ENCODE measurements at places on chromosomes 5 and 9. TPM values are rescaled to one million over a fixed set of nuclear protein-coding genes. Genes with fewer than 3 reads are reported as not detected.
A peak's percentile ranks its signal among the peaks of the same experiment; 100 is the strongest.

- peak overlapping the region; percentile 93 for H3K4me3 ChIP-seq
- no peaks in the 10 kb centered on the region for H3K36me3 ChIP-seq
- no peaks in the 10 kb centered on the region for H3K27me3 ChIP-seq
- peaks cover 18% of the 10 kb centered on the region for H3K4me1 ChIP-seq
- H3K27ac ChIP-seq, result peak overlapping the region; percentile 99
- no peak for DNase-seq
Observed at GRCh38 chr5:95959888-95960666, 1.6 kb downstream of the ELL2 start.

GRCh38 chr9:132840980-132841379 lies 37.1 kb downstream of the AK8 start:
- H3K4me1 ChIP-seq, result no peaks in the 10 kb centered on the region
- no peak for DNase-seq
- no peak overlapping the region for H3K27ac ChIP-seq

- DNase-seq, result no peak
- H3K27me3 ChIP-seq, result no peaks in the 10 kb centered on the region
- H3K4me3 ChIP-seq, result no peak overlapping the region
- no peak overlapping the region for H3K27ac ChIP-seq
- H3K36me3 ChIP-seq, result no peaks in the 10 kb centered on the region
- H3K4me1 ChIP-seq, result peaks cover 15% of the 10 kb centered on the region
Observed at GRCh38 chr9:126788634-126789349, 16.0 kb upstream of the ZBTB43 start.

GRCh38 chr5:135487037-135487395 lies 34.9 kb upstream of the TIFAB start:
- peaks cover 2% of the 10 kb centered on the region for H3K4me1 ChIP-seq
- H3K4me3 ChIP-seq, result no peak overlapping the region
- H3K27me3 ChIP-seq, result peaks cover 2% of the 10 kb centered on the region

DNA sequence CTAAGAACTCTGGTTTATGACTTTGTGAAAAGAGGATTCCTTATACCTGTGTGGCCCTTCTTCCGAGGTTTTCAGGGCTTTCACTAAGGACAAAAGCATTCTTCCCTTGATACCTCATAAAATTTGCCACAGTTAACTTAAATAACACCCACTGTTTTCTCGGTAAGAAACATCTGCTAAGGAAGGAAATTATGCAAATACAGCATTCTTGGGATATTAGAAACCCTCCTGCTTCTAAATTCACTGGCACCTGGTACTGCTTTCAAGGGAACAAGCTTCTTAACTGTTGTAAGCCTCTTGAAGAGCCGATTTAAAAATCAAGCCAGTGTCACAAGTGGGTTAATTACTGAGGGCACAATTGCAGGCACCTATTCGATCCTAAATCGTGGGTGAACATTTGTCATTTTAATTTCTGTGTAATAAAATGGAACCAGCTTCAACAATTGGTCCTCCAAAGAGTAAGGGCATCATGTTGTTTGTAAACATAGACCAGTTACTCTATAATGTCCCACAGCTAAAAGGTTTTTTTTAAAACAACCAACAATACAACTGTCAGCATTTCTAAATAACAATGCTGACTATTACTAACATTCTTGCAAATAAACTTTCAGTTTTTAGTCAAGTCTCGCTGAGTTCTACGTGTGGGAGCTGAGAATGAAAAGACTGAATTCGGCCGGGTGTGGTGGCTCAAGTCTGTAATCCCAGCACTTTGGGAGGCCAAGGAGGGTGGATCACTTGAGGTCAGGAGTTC lies 26.6 kb downstream of the AK3 start:
- H3K4me3 ChIP-seq, result no peak overlapping the region
- H3K36me3 ChIP-seq, result peaks cover 58% of the 10 kb centered on the region
- no peak overlapping the region for H3K27ac ChIP-seq

Gene MRPL36
- total RNA-seq, result 29.2 TPM

- no peaks in the 10 kb centered on the region for H3K36me3 ChIP-seq
- no peak overlapping the region for H3K4me3 ChIP-seq
- DNase-seq, result no peak
- no peak overlapping the region for H3K27ac ChIP-seq
- H3K4me1 ChIP-seq, result no peaks in the 10 kb centered on the region
- H3K27me3 ChIP-seq, result peaks cover 3% of the 10 kb centered on the region
Observed at GRCh38 chr9:79369676-79370075, 202.1 kb upstream of the TLE4 start.

GRCh38 chr5:96868603-96869371 lies 7.5 kb upstream of the ERAP2 start:
- no peak overlapping the region for H3K27ac ChIP-seq
- H3K27me3 ChIP-seq, result no peaks in the 10 kb centered on the region
- peaks cover 2% of the 10 kb centered on the region for H3K4me1 ChIP-seq
- no peaks in the 10 kb centered on the region for H3K36me3 ChIP-seq

DNA sequence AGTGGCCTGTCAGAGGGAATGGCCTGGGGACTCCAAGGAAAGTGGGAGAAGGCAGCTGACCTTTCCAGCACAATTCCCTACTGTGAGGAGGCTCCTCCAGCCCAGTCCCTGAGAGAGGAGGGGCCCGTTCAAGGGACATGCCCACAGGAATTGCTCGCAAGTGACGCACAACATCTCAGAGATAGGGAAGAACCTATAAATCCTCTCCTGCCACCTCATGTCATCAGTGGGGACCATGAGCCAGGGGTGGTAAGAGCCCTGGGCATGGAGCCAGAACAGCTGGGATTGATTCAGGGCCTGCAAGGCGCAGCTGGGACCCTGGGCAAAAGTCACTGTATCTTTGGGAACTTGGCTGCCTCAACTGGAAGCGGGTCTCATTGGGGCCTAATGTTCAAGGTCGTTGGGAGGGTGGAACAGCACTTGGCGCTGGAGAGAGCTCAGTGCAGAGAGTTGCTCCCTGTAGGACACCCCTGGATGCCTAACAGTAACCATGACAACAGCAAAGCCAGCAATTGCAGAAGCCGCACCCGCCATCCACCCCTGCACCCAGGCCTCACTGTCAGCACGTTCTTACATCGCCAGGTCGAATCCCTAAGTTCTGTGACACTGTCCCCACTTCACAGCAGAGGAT lies 41.3 kb upstream of the ORM1 start:
- H3K4me1 ChIP-seq, result no peaks in the 10 kb centered on the region
- no peak overlapping the region for H3K27ac ChIP-seq
- H3K36me3 ChIP-seq, result peaks cover 10% of the 10 kb centered on the region
- DNase-seq, result no peak

GRCh38 chr5:140145818-140146522 lies 20.2 kb downstream of the IGIP start:
- H3K27ac ChIP-seq, result no peak overlapping the region
- H3K36me3 ChIP-seq, result no peaks in the 10 kb centered on the region
- peak overlapping the region; percentile 36 for H3K4me3 ChIP-seq
- DNase-seq, result peak; percentile 61
- peaks cover 11% of the 10 kb centered on the region for H3K4me1 ChIP-seq
- no peaks in the 10 kb centered on the region for H3K27me3 ChIP-seq

GRCh38 chr5:123036391-123037103 lies at the start of gene PPIC:
TSS of gene PPIC (minus strand) at chr5:123036725. CDS start at chr5:123036625, 100 bp downstream.
- peak; percentile 71 for DNase-seq
- peak within 1 kb of the TSS; percentile 85 for H3K4me3 ChIP-seq
- peak within 1 kb of the TSS; percentile 94 for H3K27ac ChIP-seq
- no peaks in the 10 kb centered on the region for H3K36me3 ChIP-seq
- peaks cover 8% of the 10 kb centered on the region for H3K4me1 ChIP-seq

DNA sequence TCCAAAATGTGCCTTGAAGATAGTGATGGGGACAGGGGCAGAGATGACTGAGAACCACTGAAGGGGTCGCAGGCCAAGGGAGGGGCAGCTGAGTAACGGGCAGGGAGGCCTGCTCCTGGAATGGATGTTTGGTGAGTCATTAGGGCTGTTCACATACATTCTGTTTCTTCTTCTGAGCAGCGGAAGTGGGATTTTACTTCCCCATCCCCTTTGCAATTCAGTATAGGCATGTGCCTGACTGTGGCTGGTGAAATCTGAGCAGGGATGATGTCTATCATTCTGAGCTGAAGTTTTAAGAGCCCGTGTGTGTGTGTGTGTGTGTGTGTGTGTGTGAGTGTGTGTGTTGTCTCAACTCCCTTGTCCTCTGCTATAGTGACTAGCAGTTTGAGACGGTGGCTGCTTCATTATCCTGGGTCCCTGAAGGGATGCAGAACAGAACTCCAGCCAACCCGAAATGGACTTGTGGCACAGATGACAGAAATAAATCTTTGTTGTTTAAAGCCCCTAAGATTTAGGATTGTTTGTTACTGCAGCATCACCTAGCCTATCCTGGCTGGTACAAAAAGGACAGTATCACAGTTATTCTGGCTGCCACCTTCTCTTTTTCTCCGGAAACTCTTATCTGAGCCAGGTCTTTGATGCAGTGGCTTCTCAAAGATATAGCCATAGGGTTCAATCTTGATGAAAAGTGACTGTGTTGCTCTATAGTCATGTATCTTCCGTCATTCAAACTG lies 29.2 kb upstream of the TGFBI start:
- no peak overlapping the region for H3K27ac ChIP-seq
- no peaks in the 10 kb centered on the region for H3K4me1 ChIP-seq
- H3K4me3 ChIP-seq, result no peak overlapping the region
- H3K27me3 ChIP-seq, result no peaks in the 10 kb centered on the region
- H3K36me3 ChIP-seq, result no peaks in the 10 kb centered on the region
- no peak for DNase-seq

Gene PDLIM4
- 0.93 TPM for total RNA-seq

DNA sequence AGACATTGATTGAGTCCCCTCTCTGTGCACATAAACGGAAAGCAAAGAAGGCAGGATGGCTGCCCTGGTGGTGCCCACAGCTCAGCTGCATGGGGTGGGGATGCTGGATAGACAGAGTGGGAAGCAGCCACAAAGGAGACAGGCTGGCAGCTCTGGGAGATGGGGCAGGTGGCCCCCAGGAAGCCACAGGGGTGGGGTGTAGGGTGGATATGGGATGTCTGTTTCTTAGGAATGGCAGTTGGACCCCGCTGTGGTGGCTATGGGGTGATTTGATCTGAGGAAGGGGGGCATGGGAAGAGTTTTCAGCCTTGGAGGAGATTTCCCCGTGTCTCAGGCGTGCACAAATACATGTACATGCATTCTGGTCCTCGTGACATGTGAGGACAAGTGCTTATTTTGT lies 50.2 kb upstream of the VDAC1 start:
- no peaks in the 10 kb centered on the region for H3K27me3 ChIP-seq
- no peak for DNase-seq
- H3K36me3 ChIP-seq, result no peaks in the 10 kb centered on the region
- H3K4me3 ChIP-seq, result no peak overlapping the region
- no peak overlapping the region for H3K27ac ChIP-seq

DNA sequence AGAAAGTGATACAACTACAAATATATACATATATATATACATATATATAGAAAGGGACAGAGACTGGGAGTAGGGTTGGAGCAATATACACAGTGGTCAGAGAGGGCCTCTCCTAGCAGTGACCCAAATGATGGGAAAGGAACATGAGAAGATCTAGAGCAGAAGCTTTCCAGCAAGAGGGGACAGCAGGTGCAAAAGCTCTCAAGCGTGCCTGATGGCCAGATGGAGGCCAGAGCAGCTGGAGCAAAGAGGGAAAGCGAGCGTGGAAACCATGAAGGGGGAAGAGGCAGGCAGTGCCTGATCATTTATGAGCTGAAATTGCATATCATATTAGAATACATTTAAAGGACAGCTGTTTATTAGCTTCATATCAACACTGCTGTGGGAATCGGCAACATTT lies 7.6 kb upstream of the GRPEL2 start:
- peaks cover 1% of the 10 kb centered on the region for H3K36me3 ChIP-seq
- DNase-seq, result no peak

Gene C8G
- total RNA-seq, result 25.1 TPM

GRCh38 chr5:76809141-76809540 lies 9.7 kb upstream of the F2RL1 start:
- no peaks in the 10 kb centered on the region for H3K36me3 ChIP-seq
- no peak for DNase-seq
- H3K4me1 ChIP-seq, result no peaks in the 10 kb centered on the region
- no peaks in the 10 kb centered on the region for H3K27me3 ChIP-seq

Gene ADCY2
- not detected for total RNA-seq

DNA sequence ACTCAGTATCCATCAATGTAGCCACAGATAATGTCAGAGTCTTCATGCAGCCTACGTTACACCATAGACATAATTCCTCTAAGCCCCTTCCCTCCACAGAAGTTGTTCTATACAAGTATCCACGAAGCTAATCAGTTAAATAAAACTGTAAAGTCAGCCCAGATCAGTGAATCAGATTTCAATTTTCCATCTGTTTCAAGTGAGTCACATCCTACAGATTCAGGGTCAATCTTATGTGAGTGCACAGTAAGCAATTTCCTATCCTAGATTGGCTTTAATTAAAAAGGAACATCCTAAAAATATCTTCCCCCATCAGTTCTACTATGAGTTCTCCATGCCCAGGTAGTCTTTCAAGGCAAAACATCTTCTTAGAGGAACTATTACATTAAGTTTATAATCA lies 402.5 kb downstream of the EFNA5 start:
- H3K36me3 ChIP-seq, result no peaks in the 10 kb centered on the region
- DNase-seq, result no peak
- no peak overlapping the region for H3K4me3 ChIP-seq
- no peaks in the 10 kb centered on the region for H3K4me1 ChIP-seq
- H3K27ac ChIP-seq, result no peak overlapping the region

Gene SEMA4D
- 6.5 TPM for total RNA-seq

GRCh38 chr9:114300153-114300845 lies 22.6 kb upstream of the ORM1 start:
- no peak overlapping the region for H3K27ac ChIP-seq
- no peaks in the 10 kb centered on the region for H3K4me1 ChIP-seq
- peak; percentile 32 for DNase-seq
- no peaks in the 10 kb centered on the region for H3K27me3 ChIP-seq

DNA sequence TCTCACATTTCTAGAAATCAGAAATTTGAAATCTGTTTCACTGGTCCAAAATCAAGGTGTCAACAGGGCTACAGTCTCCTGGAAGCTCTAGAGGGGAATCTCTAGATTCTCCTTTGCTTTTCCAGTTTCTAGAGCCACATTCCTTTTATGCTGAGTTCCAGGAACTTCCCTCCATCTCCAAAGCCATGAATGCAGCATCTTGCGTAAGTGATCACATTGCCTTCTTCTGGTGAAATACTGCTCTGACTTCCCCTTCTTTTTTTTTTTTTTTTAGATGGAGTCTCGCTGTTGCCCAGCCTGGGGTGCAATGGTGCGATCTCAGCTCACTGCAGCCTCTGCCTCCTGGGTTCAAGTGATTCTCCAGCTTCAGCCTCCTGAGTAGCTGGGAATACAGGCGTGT lies 23.8 kb downstream of the GDA start:
- H3K4me3 ChIP-seq, result no peak overlapping the region
- no peaks in the 10 kb centered on the region for H3K27me3 ChIP-seq
- peaks cover 12% of the 10 kb centered on the region for H3K4me1 ChIP-seq
- H3K27ac ChIP-seq, result no peak overlapping the region
- no peak for DNase-seq

Gene ADAMTS12
- 6.4 TPM for total RNA-seq

GRCh38 chr9:88085476-88085875 lies 52.8 kb downstream of the SPATA31C2 start:
- H3K36me3 ChIP-seq, result no peaks in the 10 kb centered on the region
- no peak for DNase-seq
- H3K27me3 ChIP-seq, result no peaks in the 10 kb centered on the region
- no peak overlapping the region for H3K4me3 ChIP-seq
- H3K27ac ChIP-seq, result no peak overlapping the region

Measured in liver (tissue), 10 donors.